NCI-H187 treated with DMSO at 0.1 percent for 48 hours (cell line): ENCODE measurements at places on chromosomes 12 and 14.

DNA sequence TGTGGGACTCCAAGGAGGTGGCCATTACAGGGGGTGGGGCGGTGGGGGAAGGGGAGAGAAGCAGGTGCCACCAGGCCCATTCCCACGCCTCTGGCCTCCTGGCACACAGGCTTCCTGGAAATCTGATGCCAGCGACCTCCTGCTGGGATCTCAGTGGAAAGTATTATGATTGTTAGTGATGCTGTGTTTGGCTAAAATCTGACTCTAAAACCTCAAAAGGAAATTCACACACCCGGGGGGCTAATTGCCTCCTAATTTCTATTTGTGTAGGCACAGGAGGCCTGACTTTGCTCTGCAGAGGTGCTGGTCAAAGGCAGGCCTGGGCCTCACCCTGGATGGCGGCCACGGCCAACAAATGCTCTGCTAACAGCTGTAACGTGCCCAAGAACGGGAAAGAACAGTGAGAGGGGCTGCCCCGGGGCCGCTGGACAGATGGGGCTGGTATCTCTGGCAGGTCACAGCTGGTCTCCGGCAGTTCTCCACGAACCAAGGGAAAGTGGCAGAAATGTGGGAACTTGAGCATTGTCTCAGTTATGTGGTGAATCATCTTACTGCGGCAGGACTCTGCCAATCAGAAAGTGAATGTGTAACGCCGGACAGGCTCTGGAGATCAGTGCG is 14.3 kb downstream of the FAM181A start:
- no peak for DNase-seq

- no peak for DNase-seq
Observed at GRCh38 chr12:91555436-91556415, 373.1 kb upstream of the DCN start.

DNA sequence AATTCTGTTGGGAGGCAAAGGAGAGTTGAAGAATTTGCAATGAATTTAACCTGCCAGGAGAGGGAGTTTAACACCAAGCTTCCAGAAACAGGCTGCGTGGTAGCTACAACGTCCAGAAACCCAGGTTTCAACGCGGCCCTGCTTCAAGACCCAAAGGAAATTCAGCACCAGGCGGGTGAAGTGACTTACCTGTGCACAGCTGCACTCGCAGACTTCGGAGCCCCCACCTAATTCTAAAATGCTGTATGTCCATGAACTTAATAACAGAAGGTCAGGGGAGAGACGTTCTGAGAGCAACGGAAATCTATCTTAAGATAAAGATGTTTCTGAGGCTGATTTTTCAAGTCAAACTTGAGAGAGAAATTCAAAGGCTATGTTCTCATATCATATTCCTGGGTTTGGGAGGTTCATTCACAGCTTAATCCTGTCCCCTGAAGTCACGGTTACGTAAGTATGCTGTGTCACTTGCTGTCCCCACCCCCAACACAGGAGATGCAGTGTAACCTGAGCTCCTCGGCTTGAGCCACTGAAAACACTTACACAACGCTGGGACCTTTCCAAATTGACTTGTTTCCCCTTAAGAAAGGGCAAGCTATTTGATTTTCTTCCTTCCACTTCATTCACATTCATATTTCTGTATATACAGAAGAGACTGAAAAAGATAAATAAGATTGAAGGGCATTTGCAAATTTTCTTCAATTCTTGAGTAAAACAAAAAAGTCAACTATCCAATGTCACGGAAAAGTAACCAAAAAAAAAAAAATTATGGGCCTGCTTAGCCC is 22.7 kb downstream of the CLIP1 start:
- DNase-seq = no peak

- DNase-seq = no peak
Observed at GRCh38 chr14:64556526-64556925, 6.8 kb downstream of the PPP1R36 start.

GRCh38 chr14:85764822-85765221 is 234.9 kb downstream of the FLRT2 start:
- DNase-seq = no peak

DNA sequence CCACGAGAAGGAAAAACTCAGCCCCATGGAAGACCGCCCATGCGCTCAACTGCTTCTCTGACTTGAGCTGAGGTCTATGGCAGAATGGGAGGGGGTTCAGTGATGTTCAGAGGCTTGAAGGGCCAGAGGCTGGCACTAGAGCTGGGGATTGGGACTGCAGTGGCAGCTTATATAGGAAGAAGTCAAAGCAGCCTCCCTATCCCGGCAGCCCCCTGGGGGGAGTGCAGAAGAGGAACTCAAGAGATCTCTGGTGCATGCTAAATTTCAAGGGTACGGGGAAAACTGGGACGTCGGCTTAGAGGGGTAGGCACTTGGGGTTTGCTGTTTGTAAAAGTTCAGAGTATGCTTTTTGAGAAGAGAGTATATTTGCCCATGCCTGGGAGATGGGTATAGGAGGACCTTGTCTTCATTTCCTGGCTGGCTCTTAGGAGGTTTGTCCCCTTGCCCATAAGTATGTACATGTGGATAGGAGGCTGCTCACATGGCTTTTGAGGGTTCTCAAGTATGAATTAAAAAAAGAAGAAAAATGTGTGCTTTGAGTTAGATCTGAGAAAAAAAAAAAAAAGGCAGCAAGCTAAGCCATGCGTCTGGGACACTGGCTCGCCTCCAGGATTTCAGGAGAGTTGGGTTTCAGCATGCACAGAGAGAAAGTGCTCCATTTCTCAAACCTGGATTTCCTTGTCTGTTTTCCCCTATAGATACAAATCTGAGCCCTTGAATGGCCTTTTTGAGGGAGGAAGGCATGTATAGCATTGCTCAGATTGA is 3.2 kb upstream of the MEG3 start:
- DNase-seq = no peak

DNA sequence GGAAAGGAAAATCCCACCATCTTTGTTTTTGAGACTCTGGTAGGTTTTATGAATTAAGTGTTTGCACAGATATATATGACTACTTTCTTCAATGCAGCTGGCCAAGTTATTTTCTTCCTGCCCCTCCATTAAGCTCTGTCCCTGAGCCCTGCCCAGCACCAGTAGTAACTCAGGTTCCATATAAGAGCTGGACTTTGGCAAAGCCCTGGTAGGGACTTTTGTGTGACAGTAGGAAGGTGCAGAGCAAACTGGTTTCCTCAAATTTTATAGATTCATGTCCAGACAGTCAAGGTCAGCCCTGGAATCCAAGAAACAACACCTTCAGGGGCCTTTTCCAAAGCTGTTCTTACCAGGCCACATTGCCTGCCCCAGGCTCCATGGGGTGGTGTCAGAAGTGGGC is 47.3 kb downstream of the SSPN start:
- DNase-seq = no peak

GRCh38 chr14:22319526-22320361 is 269.3 kb downstream of the DAD1 start:
- no peak for DNase-seq

DNA sequence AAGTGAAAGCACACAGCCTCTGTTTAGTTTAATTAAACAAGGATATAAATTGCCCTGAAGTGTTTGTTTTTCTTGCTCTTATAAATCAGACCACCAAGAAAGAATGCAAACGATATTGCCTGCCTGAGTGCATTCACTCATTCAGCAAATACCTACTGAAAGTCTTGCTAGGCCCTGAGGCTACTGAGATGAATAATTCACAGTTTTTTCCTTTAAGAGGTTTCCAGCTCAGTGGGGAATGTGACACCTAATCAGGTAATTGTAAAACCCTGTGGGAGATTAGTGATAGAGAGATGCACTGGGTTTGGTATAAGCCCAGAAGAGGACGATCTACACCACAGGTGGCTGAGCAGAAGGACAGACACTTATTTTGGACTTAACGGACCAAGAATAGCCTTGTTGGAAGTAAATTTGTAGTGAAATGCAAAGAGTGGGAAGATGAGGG is 151.4 kb downstream of the SLC35F4 start:
- no peak for DNase-seq
